ENCODE measurements at places on chromosomes 1 and 21. TPM values are rescaled to one million over a fixed set of nuclear protein-coding genes. Genes with fewer than 3 reads are reported as not detected.

GBP5 gene
- total RNA-seq = not detected

S100A5 gene
- total RNA-seq = 1.0 TPM

AGMAT gene
- 0.19 TPM for total RNA-seq

G0S2 gene
- total RNA-seq = not detected

SPOCD1 gene
- 0.44 TPM for total RNA-seq

- H3K4me3 ChIP-seq = no peak overlapping the region
- no peak for DNase-seq
- peaks cover 2% of the 10 kb centered on the region for H3K36me3 ChIP-seq
- no peak overlapping the region for H3K27ac ChIP-seq
Measured at GRCh38 chr1:6456800-6457466, 9.0 kb downstream of the TNFRSF25 start.

DNA sequence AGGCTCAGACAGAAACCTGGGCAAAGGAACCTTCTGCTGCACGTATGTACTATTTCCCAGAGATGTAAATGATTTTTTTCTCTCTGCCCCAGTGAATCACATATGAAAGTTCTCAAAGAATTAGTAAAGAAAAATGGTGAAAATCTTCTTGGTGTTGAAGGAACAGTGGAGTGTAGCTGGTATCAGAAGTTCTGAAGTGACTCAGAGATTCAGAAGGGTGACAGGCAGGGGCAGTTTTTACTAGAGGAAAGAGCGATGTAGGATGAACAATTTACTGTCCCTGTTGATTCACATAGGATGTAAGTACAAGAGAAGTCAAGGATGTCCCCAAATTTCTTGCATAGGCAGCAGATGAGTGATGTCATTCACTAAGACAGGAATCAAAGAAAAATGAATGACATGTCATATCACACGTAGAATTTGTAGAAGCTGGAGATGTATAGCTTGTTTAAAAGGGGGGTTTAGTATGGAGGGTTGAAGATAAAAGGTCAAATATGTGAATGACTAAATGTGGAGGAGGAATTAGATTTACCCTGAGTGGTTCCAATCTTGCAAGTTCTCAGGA lies 26.4 kb downstream of the WLS start:
- H3K27me3 ChIP-seq = no peaks in the 10 kb centered on the region
- H3K4me1 ChIP-seq = peaks cover 89% of the 10 kb centered on the region
- peaks cover 5% of the 10 kb centered on the region for H3K36me3 ChIP-seq
- H3K27ac ChIP-seq = peak overlapping the region; percentile 83
- no peak for DNase-seq
- no peak overlapping the region for H3K4me3 ChIP-seq

- no peak for DNase-seq
- H3K27me3 ChIP-seq = no peaks in the 10 kb centered on the region
- no peak overlapping the region for H3K4me3 ChIP-seq
- H3K36me3 ChIP-seq = no peaks in the 10 kb centered on the region
- H3K4me1 ChIP-seq = peaks cover 58% of the 10 kb centered on the region
Measured at GRCh38 chr1:181133441-181133951, 45.0 kb downstream of the IER5 start.

- peaks cover 3% of the 10 kb centered on the region for H3K27me3 ChIP-seq
- no peak for DNase-seq
- H3K36me3 ChIP-seq = no peaks in the 10 kb centered on the region
- H3K27ac ChIP-seq = no peak overlapping the region
- no peaks in the 10 kb centered on the region for H3K4me1 ChIP-seq
Measured at GRCh38 chr1:111045033-111045722, 81.5 kb upstream of the LRIF1 start.

DNA sequence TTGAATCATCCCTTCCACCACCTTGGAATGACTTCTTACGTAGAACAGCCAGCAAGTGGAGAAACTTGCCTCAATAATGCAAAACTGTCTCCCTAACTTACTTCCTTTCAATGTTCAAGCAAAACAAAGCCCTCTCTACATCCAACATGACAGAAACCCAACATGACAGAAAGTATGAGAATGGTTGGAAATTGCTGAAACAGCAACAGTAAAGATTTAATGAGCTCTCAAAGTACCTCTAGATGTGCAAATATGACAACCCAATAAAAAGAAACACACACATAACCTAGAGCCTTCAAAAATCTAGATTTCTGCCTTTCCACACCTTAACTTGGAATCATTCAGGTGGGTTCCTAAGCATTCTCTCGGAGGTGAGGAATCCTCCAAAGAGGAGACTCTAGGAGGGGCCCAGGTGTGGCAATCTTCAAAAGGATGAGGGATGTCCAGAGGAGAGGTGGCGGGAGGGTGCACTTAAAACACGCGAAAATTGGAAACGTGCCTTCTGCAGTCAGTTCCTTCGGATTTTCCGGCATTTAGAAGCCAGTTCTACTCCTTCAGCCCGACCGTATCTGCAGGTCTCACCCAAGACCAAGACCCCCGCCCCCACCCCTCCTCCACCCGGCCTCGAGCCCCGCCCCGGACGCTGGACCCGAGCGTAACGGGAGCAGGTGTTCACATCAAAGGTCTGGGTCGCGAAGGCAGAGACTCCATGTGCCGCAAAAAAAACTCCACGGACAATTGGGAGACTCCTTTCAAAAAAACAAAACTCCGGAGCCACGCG lies 996 bp upstream of the MGST3 start:
- DNase-seq = no peak
- H3K4me3 ChIP-seq = no peak overlapping the region
- H3K4me1 ChIP-seq = peaks cover 15% of the 10 kb centered on the region
- H3K27me3 ChIP-seq = peaks cover 21% of the 10 kb centered on the region
- H3K27ac ChIP-seq = no peak overlapping the region

DNA sequence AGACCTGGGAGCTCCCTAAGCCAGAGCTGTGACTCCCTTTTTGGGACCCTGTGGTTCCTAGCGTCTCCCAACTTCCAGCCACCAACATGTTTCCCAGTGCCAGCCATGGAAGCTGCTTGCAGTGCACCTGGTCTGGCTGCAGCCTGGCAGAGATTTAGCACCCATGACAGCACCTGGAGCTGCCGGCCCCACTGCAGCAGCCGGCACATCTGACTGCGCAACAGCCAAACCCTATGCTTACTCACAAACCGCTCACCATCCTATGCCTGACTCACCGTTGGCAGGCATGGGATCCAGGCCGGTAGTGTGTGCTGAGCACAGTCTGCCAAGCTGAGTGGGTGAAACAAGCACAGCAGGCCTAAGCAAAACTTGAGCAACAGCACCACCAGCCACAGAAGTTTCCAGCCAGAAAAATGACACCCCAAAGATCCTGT lies 435.9 kb upstream of the PRMT6 start:
- H3K27ac ChIP-seq = no peak overlapping the region
- no peak for DNase-seq
- no peaks in the 10 kb centered on the region for H3K27me3 ChIP-seq

DNA sequence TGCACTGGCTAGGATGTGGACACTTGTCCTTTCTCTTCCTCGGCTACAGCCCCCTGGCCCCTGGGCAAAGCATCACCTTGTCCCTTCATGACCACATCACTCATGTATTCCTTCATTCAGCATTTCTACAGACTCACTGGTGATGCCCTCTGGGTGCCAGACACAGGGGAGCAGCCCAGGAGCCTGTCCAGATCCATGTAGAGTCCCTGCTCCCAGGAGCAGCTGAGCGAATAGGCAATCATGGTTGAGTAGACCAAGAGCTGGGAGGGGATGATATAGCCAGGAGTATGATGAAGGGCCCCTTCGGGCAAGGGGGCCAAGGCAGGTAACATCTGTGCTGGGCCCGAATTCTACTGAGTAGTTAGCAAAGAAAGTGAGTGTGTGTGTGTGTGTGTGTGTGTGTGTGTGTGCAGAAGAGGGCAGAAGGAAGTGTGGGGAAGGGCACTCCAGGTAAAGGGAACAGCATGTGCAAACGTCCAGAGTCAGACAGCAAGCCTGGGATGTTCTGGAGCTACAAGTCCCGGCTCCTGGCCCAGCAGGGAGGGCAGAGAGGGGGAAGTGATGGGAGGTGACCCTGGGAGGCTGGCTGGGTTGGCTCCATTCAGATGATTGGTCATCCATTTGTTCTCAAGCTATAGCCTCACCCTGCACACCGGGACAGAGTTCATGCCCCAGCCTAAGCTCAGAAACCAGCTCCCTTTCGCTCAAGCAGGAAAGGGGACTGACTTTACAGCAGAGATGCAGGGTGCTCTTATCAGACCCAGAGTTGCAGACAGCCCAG lies 21.0 kb upstream of the PIK3CD start:
- H3K36me3 ChIP-seq = no peaks in the 10 kb centered on the region
- H3K27me3 ChIP-seq = no peaks in the 10 kb centered on the region
- DNase-seq = no peak
- no peak overlapping the region for H3K4me3 ChIP-seq
- H3K27ac ChIP-seq = no peak overlapping the region
- peaks cover 3% of the 10 kb centered on the region for H3K4me1 ChIP-seq

DNA sequence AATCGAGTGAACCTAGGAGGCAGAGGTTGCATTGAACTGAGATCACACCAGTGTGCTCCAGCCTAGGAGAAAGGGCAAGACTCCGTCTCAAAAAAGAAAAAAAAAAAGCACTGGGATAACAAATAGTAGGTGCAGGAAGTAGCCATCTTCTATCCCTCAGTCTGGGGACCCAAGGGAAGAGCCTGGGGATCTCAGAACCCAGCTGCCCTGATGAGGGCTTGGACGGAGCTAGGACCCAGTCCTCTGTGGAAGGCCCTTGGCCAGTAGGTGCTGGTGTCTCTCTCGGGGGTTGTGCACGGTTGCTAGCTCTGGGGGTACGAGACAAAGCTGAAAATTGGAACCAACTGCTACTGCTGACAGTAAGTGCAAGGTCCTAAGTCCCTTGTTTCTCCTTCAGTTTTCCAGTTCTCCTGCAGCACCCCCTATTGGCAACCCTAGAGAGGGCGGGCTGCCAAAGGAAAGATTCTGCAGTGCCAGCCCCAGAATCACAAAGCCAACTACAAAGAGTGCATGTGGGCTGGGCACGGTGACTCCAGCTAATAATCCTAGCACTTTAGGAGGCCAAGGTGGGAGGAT lies 57.6 kb upstream of the KIF1B start:
- peaks cover 13% of the 10 kb centered on the region for H3K36me3 ChIP-seq
- peaks cover 2% of the 10 kb centered on the region for H3K4me1 ChIP-seq
- H3K27ac ChIP-seq = no peak overlapping the region
- DNase-seq = no peak

GRCh38 chr1:9181176-9181906 lies 52.4 kb upstream of the GPR157 start:
- peaks cover 11% of the 10 kb centered on the region for H3K36me3 ChIP-seq
- peak overlapping the region; percentile 88 for H3K4me3 ChIP-seq
- H3K27ac ChIP-seq = peak overlapping the region; percentile 87
- peaks cover 24% of the 10 kb centered on the region for H3K4me1 ChIP-seq

- peaks cover 52% of the 10 kb centered on the region for H3K4me1 ChIP-seq
- DNase-seq = no peak
- no peak overlapping the region for H3K27ac ChIP-seq
- H3K36me3 ChIP-seq = peaks cover 4% of the 10 kb centered on the region
Measured at GRCh38 chr1:235019961-235020360, 108.7 kb downstream of the TOMM20 start.

DNA sequence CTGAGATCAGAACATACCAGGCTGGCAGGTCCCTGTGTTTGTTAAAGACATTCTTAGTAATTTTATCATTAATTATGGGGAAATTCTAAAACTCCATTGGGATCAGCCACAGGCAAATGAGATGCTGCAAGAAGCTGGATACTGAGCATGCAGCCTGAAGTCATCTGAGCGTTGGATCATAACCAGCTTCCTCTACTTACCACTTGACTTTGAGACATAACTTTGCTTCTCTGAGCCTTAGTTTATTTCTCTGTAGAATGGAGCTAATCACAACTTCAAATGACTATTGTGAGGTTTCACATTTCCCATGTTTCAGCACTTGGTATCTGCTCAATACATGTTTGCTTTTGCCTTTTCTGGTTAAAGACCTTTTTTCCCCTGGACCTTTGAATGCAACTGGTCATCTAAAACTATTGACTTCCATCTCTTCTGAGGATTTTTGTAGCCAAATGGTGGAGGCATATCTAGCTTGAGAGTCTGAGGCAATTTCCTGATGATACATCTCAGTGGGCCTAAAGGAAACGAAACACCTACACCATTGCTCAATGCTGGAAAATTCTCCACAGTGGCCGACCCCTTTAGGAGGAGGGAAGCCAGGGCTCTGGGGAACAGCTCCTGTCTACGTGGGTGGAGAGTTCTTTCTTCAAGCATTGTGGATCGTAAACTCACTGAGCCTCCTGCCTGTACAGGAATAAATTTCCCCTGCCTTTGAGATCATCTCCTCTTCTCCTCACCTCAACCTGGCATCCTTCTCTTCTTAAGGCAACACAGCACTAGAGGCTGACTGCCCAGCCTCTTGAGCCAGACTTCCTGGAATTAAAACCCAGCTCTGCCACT lies 109.1 kb upstream of the HOOK1 start:
- H3K4me3 ChIP-seq = no peak overlapping the region
- DNase-seq = no peak

DNA sequence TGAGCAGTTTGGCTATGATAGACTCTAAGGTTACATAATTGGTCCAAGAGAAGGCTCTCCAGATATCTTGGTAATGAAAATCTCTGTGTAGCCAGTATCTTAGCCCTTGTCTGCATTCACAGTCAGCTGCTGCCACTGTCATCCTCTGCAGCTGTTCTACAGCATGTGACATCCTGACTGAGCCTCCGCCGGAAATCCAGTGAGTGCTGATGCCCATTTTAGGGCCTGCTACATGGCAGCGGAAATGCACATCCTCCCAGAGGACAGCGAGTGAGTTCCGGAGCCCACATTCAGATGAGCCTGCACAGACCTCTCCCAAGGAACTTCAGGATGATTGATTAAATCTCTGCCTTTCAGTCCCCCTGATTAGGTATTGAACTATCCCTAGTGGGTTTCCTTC lies 237.1 kb downstream of the HHIPL2 start:
- peaks cover 11% of the 10 kb centered on the region for H3K27me3 ChIP-seq
- H3K4me1 ChIP-seq = no peaks in the 10 kb centered on the region
- no peak overlapping the region for H3K27ac ChIP-seq

GRCh38 chr1:6930732-6931300 lies 145.6 kb downstream of the CAMTA1 start:
- peaks cover 2% of the 10 kb centered on the region for H3K4me1 ChIP-seq
- no peak for DNase-seq
- no peak overlapping the region for H3K27ac ChIP-seq
- H3K27me3 ChIP-seq = peaks cover 41% of the 10 kb centered on the region

- H3K4me3 ChIP-seq = no peak overlapping the region
- no peaks in the 10 kb centered on the region for H3K27me3 ChIP-seq
- no peak for DNase-seq
- H3K4me1 ChIP-seq = peaks cover 57% of the 10 kb centered on the region
- peaks cover 2% of the 10 kb centered on the region for H3K36me3 ChIP-seq
Measured at GRCh38 chr21:45428534-45428933, 23.6 kb downstream of the COL18A1 start.
